ENCODE measurements at places on chromosomes 3 and 15.

DNA sequence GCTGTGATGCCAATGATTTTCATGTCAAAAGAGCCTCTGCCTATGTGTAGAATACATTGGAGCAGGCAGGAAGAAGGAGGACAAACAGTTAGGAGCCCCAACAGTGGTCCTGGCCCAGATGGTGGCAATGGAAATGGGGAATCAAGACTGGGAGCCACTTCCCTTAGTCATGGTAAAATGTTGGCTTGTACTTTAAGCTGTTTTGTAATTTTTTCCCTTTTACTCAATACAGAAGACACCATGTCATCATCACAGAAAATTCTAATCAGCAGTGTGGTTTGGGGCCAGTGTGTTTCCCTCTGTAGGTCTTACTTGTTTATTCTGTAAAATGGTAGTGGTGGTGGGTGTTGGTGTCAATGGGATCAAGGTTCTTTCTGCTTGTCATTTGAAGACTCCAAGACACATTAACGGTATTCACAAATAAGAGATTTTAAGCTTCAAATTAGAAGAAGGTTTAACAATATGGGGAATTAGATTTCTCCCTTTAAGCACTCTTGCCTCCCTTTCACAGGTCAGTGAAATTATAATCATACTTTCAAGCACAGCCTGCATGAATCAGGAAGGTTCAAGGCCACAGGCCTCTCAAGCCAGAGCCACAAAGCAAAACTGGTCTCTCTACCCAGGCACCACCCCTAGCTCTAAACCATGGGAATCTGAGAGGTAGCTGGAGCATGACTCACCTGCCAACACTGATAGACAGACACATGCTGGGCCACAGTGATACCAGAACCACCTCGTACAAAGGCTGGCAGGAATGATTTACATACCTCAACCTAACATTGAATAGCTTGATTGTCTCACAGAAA lies 24.9 kb downstream of the SIAH2 start:
- DNase-seq = peak; percentile 36

GRCh38 chr3:38545550-38545949 lies 49.4 kb downstream of the EXOG start:
- no peak for DNase-seq

GRCh38 chr3:30720586-30721313 lies 114.3 kb downstream of the TGFBR2 start:
- peak; percentile 62 for DNase-seq

GRCh38 chr15:40594429-40594836 lies 384 bp downstream of the KNL1 start:
- peak; percentile 74 for DNase-seq

GRCh38 chr15:55802600-55803376 lies 59.8 kb upstream of the PRTG start:
- peak; percentile 32 for DNase-seq

DNA sequence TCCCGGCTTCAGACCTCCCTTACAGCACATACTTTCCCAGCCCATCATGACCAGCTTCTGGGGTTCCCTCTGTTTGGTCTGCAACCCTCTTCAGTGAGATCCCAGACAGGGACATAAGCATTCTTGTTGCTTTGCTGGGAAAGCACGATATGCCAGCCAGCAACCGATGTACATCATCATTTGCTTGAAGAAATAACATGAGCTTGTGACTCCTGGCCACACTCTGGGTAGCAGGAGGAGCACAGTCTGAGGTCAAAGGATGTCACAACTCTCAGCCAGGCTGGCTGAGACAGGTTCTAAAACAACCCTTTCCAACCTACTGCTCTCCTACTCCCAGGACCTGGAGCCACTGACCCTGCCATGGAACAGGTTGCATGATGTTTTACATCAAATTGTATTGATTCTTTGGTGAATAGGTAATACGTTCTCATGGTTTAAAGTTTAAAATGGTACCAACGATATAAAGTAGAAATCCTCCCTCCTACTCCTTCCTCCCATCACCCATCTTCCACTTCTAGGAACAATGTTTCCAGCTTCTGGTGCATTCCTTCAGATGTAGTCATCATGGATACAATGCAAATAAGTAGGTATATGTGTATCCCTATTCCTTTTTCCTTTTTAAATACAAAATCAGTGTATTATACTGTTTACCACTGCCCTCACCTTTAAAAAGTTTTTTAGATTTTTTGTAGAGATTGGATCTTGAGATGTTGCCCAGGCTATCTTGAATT lies 190.3 kb downstream of the OPA1 start:
- no peak for DNase-seq

- peak; percentile 64 for DNase-seq
Measured at GRCh38 chr3:117439812-117440211, 730.2 kb downstream of the TUSC7 start.

DNA sequence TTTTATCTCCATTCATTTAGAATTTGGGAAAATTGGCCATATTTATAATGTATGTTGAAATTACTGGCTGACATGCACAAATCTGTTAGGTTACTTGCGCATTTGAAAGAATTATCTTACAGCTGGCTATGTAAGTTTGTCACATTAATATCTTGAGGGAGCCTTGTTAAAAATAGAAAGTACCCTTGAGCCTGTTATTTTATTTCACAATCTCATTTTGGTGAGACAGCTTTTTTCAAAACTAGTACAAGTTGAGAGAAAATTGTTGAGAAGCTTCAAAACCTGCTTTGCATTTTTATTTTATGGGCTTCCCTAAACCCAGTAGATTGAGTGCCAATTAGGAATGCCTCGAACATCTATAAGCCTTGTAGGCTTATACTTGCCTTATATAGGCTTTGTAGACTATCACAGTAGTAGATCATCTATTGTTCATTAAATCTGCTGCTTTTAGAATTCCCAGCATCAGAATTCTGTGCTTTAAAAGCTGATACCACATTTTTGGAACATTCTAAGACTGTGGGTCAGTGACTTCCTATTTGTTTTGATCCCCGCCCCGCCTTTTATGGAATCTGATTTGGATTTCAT lies 6.3 kb downstream of the IDH3A start:
- no peak for DNase-seq

GRCh38 chr15:40927495-40927872 lies 1.7 kb upstream of the DLL4 start:
- DNase-seq = no peak

DNA sequence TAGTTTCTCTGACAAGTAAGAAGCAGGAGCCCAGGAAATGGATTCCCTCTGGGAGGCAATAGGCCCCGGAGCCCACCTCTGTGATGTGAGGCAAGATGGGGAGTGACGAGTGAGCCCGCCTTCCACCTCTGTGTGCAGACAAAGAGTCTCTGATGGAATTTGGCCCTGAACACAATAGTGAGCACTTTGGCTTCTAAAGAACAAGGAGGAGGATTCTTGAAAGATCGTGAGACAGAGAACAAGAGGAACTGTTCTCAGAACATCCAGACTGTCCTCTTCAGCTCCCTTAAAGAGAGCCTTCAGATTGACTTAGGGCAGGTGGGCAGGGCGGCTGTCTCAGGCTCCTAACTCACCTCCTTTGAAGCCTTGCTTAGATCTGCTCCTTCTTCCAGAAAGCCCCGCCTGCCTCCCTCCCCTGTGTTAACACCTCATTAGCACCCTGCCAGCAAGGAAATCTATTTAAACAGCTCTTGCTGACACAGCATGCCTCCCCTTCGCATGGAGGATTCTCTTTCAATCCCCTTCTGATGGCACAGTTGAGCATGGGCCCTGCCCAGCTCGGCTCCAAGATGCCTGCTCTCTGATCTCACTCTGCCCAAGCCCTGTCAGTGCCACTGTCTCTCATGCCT lies 430.3 kb downstream of the NTRK3 start:
- no peak for DNase-seq

- DNase-seq = peak; percentile 91
Measured at GRCh38 chr15:66832664-66833063, 130.6 kb downstream of the SMAD6 start.

DNA sequence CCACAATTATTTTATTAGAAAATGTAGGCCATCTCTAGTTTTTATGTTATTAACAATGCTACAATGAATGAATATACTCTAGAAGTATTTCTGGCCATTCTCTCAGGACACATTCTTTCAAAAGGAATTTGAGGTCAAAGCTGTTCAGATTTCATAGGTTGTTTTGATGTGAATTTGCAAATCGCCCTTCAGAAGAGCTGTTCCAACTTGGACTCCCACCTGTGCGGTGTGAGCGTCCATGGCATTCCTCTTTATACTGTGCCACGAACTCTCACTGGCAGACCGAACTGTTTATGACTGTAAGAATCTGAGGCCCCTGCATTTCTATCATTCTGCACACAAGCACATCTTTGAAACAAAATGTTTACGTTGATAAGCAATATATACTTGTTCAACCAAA lies 18.6 kb upstream of the SLC24A5 start:
- DNase-seq = no peak

- DNase-seq = no peak
Measured at GRCh38 chr15:66986951-66987350, 78.5 kb upstream of the SMAD3 start.

DNA sequence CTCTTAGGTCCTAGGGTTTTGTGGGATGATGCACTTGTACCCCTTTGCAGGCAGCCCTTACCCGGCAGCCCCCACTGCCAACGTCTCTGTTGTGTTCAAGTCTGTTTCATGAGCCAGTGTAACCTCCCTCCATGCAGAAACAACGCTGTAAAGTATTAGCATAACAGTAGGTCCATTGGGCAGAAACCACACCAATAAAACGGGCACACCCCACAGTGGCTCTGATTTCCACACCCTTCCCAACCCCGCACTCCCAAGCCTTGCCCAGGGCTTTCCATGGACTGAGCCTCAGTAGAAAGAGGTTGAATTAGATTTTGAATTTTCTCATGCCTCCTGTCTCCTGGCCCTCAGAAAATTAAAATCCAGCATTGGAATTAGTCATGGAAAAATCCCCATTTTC lies 124.5 kb downstream of the CACNA1D start:
- no peak for DNase-seq

DNA sequence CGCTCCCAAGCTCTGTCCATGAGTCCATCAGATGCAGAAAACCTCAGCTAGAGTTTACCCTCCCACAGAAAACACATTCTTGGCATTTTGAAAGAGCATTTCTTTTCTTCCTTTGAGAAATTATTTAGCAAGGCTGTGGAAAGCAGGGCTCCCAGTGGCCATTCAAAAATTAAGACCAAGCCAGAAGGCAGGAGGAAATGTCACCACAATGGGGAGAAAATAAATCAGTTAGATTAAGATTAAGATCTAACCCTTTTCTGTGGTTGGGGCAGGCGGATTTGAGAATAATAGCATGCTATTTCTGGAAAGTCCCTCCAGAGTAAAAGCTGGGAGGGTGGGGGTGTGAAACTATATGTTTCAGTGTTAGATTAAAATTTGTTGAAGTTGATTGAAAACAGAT lies 20.2 kb downstream of the LRIG1 start:
- DNase-seq = no peak
